ENCODE measurements at places on chromosomes 3 and 15.
A peak's percentile ranks its signal among the peaks of the same experiment; 100 is the strongest.

- DNase-seq = no peak
These were observed 5.8 kb upstream of the DIS3L start for GRCh38 chr15:66287461-66288057.

DNA sequence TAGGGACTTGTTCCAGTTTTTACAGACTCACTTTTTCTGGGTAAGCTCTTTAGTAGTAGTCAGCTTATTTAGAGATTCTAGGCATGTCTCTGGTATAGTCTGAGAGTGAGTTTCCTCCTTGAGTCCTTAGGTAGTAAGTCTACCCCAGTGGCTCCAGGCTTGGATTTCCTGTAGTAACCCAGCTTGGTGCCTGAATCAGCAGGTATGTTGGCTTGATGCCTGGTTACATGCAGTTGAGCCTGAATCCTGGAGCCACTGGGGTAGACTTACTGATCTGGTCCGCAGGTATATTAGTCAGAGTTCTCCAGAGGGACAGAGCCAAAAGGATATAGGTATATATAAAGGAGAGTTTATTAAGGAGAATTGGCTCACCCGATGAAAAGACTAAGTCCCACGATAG is 85.8 kb upstream of the RBMS3 start:
- DNase-seq = no peak

GRCh38 chr15:78614021-78614420 is 6.8 kb downstream of the CHRNA3 start:
- DNase-seq = no peak

DNA sequence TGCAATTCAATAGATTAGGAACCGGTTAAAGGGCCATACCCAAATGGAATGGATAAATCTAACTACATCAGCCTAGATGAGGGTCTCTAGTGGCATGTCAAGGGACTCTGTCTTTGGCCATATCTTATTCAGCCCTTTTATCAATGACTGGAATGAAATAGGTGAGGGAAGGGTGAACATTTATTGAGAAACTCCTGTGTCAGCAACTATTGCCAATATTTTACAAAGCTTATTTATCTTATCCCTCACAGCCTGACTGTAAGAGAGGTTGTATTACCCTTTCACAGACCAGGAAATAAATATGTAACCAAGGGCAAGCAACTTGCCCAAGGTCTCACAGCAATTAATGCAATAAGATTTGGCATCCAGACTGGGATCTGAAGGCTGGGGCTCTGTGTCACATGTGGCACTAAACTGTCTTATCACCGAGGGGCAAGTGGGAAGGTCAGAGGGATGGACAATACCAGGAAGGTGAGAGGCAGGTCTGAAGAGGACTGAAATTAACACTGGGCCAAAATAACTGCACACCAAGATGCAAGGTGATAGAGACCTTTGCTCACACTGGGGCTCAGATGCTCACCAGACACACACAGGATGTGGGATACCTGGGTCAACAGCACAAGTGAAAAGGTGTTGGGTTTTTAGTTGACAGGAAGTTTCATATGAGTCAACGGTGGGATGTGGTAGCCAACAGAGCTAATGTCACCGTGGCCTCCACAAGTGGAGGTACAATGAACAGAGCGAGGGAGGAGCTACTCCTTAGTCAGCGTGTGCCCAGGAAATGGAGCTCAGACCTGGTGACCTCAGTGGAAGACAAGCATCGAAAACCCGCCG is 261.3 kb downstream of the RPLP1 start:
- DNase-seq = peak; percentile 69

DNA sequence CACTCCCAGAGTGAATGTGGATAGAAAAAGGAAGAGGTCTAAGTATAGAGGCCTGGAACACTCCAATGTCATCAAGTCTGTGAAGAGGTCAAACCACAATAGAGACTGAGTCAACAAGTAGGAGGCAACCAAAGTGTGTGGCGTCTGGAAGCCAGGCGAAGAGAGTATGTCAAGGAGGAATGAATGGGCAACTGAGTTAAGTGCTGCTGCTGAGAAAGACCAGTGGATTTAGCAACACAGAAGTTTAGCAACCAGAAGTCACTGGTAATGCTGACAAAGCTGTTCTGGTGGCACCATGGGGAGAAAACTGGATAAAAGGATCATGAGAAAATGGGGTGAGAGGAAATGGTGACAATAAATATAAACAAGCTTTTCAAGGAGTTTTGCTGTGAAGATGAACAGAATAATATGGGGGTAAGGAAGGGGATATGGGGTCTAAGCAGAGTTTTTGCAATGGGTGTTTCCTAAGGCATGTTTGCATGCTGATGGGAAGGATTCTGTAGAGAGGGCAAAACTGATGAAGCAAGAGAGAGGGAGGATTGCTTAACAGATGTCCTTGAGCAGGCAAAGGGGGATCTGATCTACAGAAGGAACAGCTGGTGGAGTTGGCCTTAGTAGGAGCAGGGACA is 38.4 kb downstream of the PCOLCE2 start:
- no peak for DNase-seq

DNA sequence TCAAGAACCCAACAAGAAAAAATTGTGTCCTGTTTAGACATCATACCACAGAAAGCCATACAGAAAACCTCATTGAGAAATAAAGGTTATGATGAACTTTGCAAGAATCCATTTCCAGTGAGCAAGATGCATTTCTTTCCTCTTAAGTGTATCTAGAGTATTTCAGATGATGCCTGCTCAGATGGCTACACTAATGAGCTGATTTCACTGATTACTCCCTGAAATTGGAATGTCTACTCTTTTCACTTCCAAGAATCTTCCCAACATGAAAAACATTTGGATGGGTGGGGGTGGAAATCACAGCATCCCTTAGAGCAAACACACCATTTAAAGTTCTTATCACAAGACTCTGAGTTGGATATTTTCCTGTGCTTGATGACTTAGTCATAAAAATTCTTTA is 41.4 kb upstream of the IL12A start:
- no peak for DNase-seq

Measured in stimulated activated CD8-positive, alpha-beta memory T cell treated with anti-CD3 and anti-CD28 coated beads, Interleukin-15, amount 100 ng/mL, for 48 hours (primary cell).